Natural killer cell treated with Interleukin-12 subunit alpha and Interleukin-12 subunit beta and Interleukin-15 and Interleukin-18, amount 100 ng/mL, for 72 hours (primary cell): ENCODE measurements at places on chromosomes 13 and 19. TPM values are rescaled to one million over a fixed set of nuclear protein-coding genes. Genes with fewer than 3 reads are reported as not detected.

DNA sequence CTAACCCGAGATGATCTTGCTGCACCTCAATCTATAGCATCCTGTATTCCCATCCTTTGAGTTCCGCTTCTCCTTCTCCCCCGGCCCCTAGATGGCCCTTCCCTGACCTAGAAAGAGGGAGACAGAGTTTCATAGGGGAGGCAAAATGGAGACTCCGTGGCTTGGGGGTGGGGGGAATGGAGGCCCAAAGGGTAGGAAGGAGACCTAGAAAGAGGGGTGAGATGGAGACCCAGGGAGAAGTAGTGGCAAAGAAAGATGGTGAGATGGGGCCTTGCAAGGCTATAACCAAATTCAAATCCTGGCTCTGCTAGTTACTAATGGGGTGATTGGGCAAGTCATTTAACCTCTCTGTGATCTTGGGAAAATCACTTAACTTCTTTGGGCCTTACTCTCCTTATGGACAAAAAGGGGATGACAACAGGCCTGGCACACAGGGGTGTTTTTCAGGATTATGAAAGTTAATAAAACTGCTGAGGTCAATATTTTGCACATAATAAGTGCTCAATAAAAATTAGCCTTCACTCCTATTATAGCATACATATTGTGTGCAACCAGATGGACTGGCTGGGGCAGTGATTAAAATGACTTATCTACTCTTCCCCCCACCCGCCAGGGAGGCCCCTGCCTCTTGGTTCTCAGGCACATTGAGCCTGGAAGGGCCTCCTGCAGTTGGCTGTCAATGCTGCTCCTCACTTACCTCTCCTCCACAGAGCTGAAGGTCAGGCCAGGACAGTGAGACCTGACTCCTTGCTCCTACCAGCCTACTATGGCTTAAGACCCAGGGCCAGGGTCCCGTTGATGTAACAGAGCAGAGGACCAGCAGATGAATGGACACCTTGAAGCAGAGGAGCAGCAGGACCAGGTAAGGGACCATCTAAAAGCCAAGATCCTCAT is 633 bp downstream of the SPHK2 start:
- peak overlapping the region; percentile 96 for H3K4me3 ChIP-seq
- H3K4me1 ChIP-seq: peaks cover 52% of the 10 kb centered on the region
- DNase-seq: no peak
- no peaks in the 10 kb centered on the region for H3K27me3 ChIP-seq
- peaks cover 19% of the 10 kb centered on the region for H3K36me3 ChIP-seq

The LAIR1 gene
- total RNA-seq: 60.2 TPM

- H3K4me1 ChIP-seq: no peaks in the 10 kb centered on the region
- no peaks in the 10 kb centered on the region for H3K27me3 ChIP-seq
- no peak overlapping the region for H3K4me3 ChIP-seq
- H3K27ac ChIP-seq: no peak overlapping the region
- no peak for DNase-seq
- H3K36me3 ChIP-seq: no peaks in the 10 kb centered on the region
These were observed 512.2 kb downstream of the LMO7 start for GRCh38 chr13:76148374-76148773.

DNA sequence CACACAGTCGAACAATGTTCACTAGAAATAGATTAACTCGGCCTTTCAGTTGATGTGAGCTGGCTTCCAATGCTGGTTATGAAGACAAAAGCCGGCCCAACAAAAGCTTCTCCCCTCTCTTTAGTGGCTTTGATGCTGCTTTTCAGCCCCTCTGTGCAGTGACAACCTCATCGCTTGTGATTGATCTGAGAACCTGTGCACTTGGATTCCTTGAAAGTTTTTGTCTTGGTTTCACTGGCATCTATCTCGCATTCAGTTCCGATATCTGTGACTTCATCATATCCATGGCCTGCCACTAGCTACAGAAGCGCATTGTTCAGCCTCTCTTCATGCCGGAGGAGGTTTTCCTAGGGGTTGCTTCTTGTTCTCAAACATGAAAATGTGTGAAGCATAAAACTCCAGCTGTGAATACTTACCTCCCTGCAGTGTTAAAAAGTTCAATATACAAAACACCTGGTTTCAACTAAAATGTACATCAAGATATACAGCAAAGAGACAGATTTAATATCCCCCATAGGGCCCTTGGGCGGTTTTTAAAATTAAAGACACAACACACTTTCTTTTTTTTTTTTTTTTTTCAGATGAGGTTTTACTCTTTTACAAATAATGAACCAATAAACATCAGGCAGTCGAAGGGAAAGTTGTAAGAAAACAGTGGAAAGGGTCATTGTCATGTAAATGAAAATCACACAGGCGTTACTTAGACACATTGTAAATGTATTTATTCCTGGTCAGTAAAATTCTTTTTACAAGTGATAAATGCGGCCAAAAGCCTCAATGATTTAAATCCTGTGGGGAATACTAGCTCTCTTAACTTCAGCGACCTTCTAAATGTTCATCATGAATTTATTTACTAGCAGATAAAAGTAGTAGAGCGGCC is 1252.8 kb downstream of the EFNB2 start:
- no peak for DNase-seq
- H3K36me3 ChIP-seq: no peaks in the 10 kb centered on the region
- H3K4me1 ChIP-seq: no peaks in the 10 kb centered on the region
- no peaks in the 10 kb centered on the region for H3K27me3 ChIP-seq

DNA sequence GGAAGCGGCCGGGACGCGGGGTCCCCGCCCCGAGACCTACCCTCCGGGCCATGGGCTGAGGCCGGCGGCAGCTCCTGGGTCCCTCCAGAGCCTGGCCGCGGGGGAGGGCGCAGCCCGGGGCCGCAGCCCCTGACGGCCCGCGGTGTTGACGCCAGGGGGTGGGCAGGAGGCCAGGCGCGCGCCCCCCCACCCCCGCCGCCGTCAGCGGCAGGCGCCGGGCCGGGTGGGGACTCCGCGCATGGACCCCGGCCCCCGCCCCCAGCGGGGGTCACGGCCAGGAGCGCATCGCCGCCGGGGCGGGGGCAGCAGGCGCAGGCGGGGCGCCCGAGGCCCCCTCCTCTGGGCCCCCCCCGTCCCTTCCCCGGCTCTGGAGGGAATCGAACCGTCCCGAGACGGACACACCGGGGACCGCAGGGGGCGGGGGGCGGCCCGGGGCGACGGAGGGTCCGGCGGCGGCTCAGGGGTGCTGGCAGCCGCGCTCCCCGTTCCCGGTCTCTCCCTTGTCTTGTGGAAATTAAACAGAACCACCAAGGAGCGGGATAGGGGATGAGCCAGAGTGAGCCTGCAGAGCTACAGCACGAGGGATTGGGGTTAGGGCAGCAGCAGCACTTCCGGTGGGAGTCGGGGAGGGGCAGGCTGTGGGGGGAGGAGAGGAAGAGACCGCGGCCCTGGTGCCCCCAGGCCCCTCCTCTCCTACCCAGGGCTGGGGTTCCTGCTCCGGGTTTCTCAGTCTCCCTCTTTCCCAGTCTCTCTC is at the start of gene MEIS3:
Gene MEIS3, minus strand, starts transcription at position 498 of the 754 bp plus-strand sequence. Its CDS starts 446 bp downstream, at position 52.
- DNase-seq: no peak
- peaks cover 19% of the 10 kb centered on the region for H3K36me3 ChIP-seq
- peaks cover 29% of the 10 kb centered on the region for H3K4me1 ChIP-seq
- no peak within 1 kb of the TSS for H3K27ac ChIP-seq

DNA sequence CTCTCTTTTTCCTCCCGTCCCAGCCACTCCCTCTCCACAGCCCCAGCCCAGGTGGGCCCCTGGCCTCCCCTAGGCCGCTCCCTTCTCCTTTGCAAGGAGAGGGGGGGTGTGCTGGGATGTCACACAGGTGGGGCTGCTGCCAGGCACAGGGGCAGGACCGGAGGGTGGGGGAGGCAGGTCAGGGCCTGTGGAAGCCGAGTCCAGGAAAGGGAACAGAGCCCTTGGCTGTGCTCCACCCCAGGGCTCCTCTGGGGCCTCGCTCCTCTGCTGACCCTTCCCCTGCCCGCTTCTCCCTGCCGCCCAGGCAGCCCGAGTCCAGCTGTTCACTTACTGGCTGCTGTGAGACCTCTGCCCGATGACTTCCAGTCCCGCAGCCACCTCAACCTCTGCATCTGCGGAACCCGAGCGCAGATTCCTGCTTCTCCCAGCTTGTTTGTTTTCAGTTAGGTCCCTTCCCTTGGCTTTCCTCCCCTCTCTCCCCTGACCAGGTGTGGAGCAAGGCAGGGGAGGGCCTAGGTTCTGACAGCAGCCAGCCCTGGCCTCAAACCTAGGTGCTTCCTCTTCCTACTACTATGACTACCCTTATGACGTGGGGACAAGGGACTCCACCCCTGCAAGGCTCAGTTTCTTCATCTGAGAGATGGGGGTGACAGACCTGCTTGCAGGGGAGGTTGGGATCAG is 850 bp upstream of the KLK11 start:
- H3K4me1 ChIP-seq: no peaks in the 10 kb centered on the region
- no peaks in the 10 kb centered on the region for H3K36me3 ChIP-seq
- no peak overlapping the region for H3K4me3 ChIP-seq
- peaks cover 37% of the 10 kb centered on the region for H3K27me3 ChIP-seq
- no peak overlapping the region for H3K27ac ChIP-seq

DNA sequence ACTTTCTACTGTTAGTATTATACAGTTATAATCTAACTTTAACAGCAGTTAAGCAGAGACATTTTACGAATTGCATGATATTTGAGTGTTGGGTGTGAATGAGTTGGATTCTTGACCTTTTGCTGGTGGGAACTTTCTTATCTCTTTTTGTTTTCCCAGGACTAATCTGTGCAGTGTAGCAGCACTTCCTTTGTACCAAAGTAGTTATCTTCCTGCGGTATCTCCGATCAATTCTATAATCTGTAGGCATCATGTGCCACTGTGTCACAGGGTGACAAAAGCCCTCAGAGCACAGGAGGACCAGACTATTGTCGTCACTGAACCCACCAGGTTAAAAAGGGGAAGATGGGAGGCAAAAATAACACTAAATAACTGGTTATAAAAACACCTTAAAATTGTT is 823.5 kb downstream of the GPC5 start:
- no peak overlapping the region for H3K4me3 ChIP-seq
- H3K27ac ChIP-seq: no peak overlapping the region
- H3K27me3 ChIP-seq: no peaks in the 10 kb centered on the region

DNA sequence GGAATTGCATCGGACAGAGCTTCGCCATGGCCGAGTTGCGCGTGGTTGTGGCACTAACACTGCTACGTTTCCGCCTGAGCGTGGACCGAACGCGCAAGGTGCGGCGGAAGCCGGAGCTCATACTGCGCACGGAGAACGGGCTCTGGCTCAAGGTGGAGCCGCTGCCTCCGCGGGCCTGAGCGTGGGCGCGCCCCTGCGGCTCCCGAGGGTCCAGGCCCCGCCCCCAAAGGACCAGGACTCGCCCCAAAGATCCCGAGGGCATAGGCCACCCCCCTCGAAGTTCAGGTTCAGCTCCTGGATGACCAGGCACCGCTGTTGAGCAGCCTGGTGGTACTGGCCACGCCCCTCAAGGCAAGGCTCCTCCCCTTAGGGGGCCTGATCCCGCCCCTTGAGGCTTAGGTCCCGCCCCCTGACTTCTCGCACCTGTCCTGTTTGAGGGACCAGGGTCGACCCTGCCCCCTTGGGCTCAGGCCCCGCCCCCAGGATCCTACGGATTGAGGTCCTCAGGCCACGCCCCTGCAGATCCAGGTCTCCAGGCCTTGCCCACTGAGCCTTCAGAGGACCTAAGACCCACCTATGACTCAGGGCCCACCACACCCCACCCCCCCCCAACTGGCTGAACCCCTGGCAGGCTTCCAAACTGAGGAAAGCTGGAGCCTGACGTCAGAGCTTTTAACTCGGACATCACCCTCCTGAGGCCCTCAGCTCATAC is 43.1 kb downstream of the CYP4F22 start:
- H3K4me3 ChIP-seq: peak overlapping the region; percentile 75
- no peak overlapping the region for H3K27ac ChIP-seq
- no peaks in the 10 kb centered on the region for H3K36me3 ChIP-seq
- H3K4me1 ChIP-seq: peaks cover 23% of the 10 kb centered on the region

DNA sequence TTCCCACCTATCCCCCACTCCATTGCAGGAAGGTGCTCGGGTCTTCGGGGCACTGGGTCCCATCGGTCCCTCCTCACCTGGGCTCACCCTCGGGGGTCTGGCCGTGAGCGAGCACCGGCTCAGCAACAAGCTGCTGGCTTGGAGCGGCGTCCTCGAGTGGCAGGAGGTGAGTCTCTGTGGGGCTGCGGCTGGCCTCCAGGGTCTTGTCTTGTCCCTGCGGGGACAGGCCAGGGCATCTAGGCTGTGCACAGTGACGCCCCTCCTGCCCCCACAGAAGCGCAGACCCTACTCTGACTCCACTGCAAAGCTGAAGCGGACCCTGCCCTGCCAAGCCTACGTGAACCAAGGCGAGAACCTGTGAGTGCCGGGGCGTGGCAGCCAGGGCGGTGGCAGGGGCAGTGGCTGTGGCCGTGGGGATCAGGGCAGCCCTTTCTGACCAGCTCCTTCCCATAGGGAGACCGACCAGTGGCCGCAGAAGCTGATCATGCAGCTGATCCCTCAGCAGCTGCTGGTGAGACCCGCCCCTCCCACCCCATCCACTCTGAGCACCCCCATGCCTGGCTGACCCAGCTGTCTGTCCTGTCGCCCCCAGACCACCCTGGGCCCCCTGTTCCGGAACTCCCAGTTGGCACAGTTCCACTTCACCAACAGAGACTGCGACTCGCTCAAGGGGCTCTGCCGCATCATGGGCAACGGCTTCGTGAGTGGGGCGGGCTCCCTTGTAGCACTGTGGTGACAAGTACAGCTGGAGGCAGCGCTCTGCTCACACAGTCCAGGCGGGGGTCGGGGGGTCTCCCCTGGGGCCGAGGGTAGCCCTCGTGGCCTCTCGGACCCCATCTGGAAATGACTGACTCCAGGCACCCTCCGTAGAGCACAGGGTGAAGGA is 3.7 kb downstream of the PTOV1 start:
- DNase-seq: no peak
- no peak overlapping the region for H3K27ac ChIP-seq
- no peaks in the 10 kb centered on the region for H3K27me3 ChIP-seq
- no peaks in the 10 kb centered on the region for H3K36me3 ChIP-seq
- no peak overlapping the region for H3K4me3 ChIP-seq
- peaks cover 17% of the 10 kb centered on the region for H3K4me1 ChIP-seq

The USHBP1 gene
- total RNA-seq: not detected

The PCDH17 gene
- total RNA-seq: not detected

The DMPK gene
- 40.8 TPM for total RNA-seq

DNA sequence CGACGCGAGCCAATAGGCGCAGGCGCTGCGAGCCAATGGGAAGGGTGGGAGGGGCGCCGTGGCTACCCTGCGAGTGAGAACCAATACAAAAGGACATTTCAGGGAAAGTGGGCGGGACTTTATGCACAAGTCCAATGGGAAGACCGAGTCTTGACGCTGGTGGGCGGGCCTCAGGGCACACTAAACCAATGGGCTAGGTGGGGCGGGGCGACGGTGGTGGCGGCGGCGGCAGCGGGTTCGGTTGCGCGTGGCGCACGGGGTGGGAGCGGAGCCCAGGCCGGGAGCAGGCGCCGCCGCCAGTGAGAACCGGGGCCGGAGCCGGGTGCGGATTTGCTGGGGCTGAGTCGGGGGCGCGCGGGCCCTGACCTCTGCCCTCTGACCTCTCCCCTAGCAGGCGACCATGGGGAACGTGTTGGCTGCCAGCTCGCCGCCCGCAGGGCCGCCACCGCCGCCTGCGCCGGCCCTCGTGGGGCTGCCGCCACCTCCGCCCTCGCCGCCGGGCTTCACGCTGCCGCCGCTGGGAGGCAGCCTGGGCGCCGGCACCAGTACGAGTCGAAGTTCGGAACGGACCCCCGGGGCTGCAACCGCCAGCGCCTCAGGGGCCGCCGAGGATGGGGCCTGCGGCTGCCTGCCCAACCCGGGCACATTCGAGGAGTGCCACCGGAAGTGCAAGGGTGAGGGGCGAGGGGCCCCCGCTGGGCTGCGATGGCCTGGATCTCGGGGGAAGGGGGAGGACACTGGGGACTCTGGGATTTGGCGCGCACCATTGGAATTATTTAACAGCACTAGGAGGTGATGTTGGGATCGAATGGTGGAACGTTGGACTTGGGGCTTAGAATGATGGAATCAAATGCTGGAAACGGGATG is at the start of gene TOMM40:
Gene TOMM40, plus strand, starts transcription at position 239 of the 867 bp plus-strand sequence. Its CDS starts 162 bp downstream, at position 401.
- peak within 1 kb of the TSS; percentile 97 for H3K4me3 ChIP-seq
- peaks cover 9% of the 10 kb centered on the region for H3K36me3 ChIP-seq
- no peaks in the 10 kb centered on the region for H3K27me3 ChIP-seq
- H3K4me1 ChIP-seq: peaks cover 33% of the 10 kb centered on the region
- H3K27ac ChIP-seq: peak within 1 kb of the TSS; percentile 88
